RPMI7951 (cell line): ENCODE measurements at places on chromosomes 1 and 21. TPM values are rescaled to one million over a fixed set of nuclear protein-coding genes. Genes with fewer than 3 reads are reported as not detected.

Gene WARS2
- total RNA-seq: 12.7 and 22.8 TPM in 2 replicates

Gene ZC3H12A
- 4.6 and 7.3 TPM in 2 replicates for total RNA-seq

Gene AMY2A
- total RNA-seq: not detected in 2 replicates

DNA sequence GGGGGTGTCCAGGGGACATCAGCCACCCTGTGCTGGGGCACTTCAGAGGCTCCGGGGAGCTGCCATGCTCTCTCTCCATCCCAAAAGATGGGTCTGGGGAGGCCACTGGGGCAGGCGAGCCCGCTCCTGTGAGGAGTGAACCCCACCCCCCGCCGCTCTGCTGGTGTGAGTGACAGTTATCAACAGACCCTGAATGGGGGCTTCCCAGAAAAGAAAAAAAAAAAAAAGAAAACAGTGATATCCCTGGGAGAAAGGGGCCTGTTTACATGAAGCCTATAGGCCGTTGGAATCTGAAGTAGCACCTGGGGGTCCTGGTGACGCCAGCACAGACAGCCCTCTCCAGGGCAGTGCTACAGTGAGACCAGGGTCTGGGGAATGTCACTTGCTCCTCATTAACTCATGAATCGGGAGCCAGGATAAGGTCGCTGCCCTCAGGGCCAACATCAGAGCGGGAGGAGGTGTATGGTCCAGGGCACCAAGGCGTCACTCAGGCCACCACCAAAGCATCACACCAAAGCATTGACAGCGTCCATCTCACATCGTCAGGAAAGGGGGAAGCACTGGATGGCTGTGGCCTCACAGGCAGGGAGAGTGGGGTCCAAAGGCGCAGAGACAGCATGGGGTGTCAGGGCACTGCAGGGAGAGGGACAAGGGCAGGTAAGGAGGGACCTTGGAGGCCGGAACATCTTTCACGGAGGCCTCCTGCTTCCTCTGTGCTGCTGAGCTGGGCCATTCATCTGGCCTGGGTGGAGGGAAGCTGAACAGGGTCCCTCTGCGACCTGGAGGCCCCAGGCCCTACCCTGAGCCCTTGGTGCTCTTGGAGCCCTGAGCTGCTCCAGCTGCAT, 8.4 kb upstream of the NPHP4 start:
- DNase-seq: no peak

- peak; percentile 10 for DNase-seq
Observed at GRCh38 chr21:37828556-37828955, 87.7 kb downstream of the KCNJ6 start.

- peak; percentile 83 for DNase-seq
Observed at GRCh38 chr1:19251305-19252196, at the start of the genes EMC1 and MRTO4. Gene EMC1, minus strand, starts transcription at chr1:19251524. Its CDS starts 15 bp downstream, at chr1:19251509. Gene MRTO4, plus strand, starts transcription at chr1:19251805. Its CDS starts 31 bp downstream, at chr1:19251836.

DNA sequence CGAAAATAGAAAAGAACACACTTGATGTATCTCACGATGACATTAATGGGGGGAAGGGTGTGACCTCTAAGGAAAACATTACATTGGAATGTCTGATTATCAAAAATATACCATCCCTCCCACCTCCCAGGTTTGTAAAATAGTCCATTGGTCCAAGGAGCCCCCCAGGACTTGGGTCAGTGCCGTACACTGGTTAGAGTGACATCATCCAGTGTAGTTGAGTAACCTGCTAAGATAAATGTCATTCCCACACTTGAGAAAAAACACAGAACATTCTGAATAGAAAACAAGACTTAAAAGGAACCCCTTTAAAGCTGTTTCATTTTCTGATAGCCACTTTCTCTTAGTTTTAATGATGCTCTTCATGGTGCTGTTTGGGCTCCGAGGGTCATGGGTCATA, 15.2 kb downstream of the DDX20 start:
- no peak for DNase-seq

Gene KRTAP19-1
- total RNA-seq: not detected in 2 replicates

DNA sequence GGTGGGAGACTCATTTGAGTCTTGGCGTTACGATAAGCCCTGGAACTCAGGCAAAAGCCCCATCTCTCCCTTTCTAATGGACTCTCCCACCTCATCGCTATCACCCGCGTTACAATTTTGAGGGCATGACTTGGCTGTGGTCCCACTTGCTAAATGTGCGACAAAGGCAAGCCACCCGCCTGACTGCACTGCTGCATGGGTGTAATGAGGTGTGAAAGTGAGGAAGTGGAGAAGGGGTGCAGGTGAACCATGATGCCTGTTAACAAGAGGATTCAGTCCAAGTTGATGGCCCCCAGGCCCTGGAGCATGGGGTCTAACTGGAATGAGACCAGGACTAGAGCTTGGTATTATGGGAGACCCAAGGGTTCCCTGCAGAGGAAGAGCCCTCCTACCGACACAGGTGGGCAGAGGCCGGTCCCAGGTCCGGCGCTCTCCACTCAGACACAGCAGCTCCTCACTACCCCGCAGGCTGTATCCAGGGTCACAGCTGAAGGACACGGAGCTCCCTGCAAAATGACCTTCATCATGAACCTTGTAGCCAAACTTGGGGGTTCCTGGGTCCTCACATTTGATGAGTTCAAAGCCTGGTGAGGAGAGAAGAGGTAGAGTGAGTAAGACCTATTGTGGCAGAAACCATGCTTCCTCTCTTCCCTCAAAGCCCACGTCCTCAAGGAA, 165.4 kb upstream of the HMGB4 start:
- DNase-seq: no peak

Gene XCL2
- not detected in 2 replicates for total RNA-seq

GRCh38 chr21:36027347-36027746, 33.0 kb downstream of the SETD4 start:
- no peak for DNase-seq

Gene MORC3
- total RNA-seq: 25.5 and 29.7 TPM in 2 replicates

DNA sequence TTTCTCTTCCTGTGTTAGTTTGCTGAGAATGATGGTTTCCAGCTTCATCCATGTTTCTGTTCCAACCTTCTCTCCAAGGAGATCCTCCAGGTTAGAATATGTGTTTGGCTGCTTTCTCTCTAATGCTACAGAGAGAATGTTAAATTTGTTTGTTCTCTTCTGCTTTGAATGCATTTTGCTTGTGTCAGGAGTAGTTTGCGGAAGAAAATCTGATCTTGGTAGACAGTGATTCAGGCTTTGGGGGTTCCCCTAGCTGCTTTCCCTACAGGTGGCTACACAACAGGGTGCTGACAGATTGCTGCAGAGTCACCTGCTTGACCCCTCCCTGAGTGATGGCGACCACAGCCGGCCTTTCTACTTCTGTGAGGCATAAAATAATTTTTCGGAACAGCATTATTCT, 41.8 kb downstream of the MACO1 start:
- DNase-seq: no peak

DNA sequence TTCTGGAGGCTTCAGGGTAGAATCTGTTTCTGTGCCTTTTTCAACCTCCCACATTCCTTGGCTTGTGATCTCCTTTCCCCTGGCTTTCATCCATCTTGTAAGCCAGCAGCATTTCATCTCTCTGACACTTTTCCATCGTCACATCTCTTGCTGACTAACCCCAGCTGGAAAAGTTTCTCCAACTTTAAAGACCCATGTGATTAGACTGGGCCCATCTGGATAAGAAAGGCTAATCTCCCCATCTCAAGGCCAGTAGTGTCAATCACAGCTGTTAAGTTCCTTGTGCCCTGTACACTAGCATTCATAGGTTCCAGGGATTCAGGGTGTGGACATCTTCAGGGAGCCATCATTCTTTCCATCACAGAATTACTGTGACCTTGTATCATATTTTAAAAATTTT, 452.1 kb downstream of the TTLL7 start:
- no peak for DNase-seq

DNA sequence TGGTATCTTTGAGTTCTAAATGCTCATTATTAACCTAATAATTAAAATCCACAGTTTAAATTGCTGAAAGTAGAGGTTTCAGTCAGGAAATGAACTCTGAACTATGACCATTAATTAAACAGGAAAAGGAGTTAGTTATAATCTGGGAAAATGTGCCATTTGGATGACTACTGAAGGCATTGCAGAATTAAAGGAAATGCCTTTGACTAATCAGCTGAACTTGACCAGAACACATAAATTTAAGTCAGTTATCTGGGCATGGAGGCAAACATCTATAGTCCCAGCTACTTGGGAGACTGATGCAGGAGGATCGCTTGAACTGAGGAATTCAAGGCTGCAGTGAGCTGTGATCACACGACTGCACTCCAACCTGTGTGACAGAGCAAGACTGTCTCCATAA, 31.9 kb downstream of the SLC44A5 start:
- no peak for DNase-seq

Gene LRRN2
- total RNA-seq: not detected in 2 replicates

DNA sequence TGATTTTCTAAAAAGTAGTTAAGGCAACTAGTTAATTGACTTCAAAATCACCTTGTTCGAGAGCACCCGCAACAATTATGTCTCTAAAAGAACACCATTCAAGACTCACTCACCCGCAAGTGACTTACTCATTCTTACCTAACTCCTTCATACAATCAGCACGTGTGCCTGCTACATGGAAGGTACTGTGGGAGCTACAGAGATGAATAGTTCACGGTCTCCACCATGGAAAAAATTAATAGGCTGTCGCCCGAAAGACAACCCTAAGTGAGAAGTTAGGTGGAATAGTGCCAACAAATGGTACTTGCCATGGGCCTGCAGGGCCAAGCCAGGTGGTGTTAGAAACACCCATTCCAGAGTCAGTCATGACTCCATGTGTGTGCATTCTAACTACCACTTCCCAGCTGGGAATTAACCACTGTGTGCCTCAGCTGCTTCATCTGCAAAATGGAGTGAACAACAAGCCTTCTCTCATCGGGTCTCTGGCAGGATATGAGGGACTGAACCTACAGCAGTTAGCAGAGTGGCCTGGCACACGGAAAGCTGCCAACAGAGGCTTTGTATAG, 7.1 kb downstream of the SSBP3 start:
- DNase-seq: no peak

- no peak for DNase-seq
Observed at GRCh38 chr1:50829014-50829958, 130.8 kb downstream of the FAF1 start.

DNA sequence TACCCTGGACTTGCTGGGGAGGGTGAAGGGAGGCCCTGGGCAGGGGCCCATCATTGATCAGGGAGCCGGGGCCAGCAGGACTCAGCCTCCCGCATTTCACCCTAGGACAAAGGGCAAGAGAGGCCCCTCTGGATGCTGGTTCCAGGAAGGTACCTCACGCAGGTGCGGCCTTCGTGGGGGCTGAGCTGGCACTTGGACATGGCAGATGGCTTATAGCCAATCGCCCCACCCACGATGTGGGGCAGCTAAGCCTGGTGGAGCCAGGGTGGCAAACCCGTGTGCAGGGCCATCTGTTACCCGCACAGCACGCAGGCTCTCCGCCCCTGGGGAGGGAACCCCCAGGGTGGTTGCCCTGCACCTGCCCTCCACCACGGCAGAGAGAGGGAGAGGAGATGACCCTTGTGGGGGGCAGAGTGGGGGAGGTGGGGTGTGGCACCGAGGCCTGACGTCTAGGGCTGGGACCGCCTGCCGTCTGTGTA, 2.5 kb downstream of the TFF3 start:
- DNase-seq: no peak

GRCh38 chr1:156860628-156861423, at the start of gene NTRK1:
Gene NTRK1, plus strand, starts transcription at chr1:156860865. Its CDS starts 70 bp downstream, at chr1:156860935.
- peak; percentile 19 for DNase-seq

GRCh38 chr1:241408170-241408569, 51.2 kb upstream of the RGS7 start:
- peak; percentile 44 for DNase-seq

Gene NCAM2
- 0.10 and 0.12 TPM in 2 replicates for total RNA-seq

DNA sequence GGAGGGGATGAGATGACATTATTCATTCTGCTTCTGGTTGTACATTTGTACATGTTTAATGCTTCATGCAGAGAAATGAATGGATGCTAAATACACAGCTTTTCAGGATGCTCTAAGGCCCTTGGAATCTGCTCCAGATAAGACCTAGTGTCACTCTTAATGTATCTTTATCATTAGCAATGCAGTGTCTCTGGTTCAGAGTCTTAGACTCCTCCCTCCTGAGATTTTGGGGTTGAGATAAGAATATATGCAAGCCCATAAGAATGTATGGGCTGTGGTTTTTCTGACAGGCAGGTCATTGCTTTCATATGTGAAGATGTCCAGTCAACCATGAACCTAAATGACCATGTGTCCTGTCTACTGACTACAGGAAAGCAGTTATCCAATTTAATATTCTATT, 415.5 kb downstream of the RPS6KC1 start:
- DNase-seq: no peak

- peak; percentile 89 for DNase-seq
Observed at GRCh38 chr1:41496080-41497055, 11.9 kb upstream of the EDN2 start.

DNA sequence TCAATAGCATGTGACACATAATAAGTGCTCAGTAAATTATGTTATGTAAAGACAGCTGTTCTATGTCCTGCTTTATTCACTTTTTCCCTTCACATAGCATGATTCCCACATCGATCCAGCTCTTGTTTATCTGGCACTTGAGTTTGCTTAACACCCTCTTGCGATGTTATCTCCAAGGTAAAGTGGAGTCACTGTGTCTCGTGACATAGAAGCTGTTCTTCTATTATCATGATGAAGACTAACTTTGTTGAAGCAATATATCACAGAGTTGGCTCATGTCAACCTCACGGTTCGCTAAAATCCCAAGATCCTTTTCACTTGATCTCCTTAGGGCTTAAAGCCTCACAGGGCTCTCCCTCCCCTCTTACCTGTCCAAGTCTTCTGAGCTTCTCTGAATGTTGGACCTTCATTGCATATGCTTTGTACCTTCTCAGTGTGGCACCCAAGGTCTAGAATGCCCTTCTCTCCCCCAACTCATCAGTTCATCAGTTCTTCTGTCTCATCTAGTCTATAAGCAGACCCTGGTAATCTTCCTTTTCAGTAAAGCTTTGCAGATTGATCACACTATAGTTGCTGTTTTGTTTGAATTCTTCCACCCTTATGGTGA, 38.0 kb downstream of the PLXNA2 start:
- no peak for DNase-seq

Gene GBP6
- total RNA-seq: not detected in 2 replicates

Gene OR6Y1
- total RNA-seq: not detected in 2 replicates

DNA sequence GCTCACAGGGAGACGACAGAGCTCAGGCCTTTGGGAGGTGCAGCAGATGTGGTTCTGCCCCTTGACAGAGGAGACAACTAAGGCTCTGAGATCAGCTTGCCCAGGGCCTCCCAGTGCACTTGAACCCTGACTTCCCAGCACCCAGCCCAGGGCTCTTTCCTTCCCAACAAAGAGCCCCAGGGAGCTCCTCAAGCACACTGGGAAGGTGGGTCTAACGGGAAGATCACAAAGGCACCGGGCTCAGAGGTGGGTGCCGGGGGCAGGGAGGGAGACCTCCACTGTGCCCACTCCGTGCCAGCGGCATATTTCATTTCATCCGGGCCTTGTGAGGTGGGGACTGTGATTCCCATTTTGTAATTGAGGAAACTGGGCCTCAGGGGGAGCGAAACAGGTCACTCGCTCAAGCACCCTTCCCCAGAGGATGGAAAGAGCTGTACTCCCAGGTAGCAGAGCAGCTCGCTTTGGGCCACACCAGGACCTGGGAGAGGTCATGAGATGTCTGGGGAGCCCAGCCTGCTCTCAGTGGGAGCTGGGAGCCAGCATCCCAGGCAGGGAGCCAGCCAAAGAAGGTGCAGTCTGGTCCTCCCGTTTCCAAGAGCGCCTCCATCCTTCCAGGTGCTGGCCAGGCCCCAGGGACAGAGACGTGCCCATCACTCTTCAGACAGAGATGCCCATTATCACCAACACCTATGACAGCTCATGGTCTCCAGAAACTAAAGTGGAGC, 82.3 kb downstream of the SYT2 start:
- no peak for DNase-seq

Gene RSPO1
- 0.10 TPM in 1 of 2 replicates, not detected in the other for total RNA-seq

- no peak for DNase-seq
Observed at GRCh38 chr1:196584696-196585095, 23.5 kb downstream of the KCNT2 start.

Gene CCDC181
- total RNA-seq: 0.20 and 1.2 TPM in 2 replicates
